ENCODE measurements at places on chromosomes 3 and 15.

- no peak for DNase-seq
Observed at GRCh38 chr3:63015614-63016309, 140.5 kb upstream of the CADPS start.

- no peak for DNase-seq
Observed at GRCh38 chr3:110521019-110521418, 550.6 kb upstream of the NECTIN3 start.

DNA sequence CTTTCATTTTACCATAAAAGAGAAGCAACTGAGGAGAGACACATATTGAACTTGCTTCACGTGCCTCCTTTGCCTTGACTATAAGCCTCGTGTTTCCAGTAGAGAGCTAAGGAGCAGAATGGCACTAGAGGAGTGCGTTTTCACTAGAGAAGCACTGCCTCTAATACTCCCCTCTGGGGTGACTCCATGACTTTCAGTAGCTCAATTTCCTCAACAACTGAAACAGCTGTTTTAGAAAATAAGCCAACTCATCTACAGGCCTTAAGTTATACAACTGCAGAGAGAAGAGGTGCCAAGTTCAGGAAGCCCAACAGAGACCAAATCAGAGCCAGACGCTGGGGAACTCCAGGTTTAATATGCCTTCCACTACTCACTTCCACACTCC, 1.9 kb downstream of the UBP1 start:
- DNase-seq = no peak

DNA sequence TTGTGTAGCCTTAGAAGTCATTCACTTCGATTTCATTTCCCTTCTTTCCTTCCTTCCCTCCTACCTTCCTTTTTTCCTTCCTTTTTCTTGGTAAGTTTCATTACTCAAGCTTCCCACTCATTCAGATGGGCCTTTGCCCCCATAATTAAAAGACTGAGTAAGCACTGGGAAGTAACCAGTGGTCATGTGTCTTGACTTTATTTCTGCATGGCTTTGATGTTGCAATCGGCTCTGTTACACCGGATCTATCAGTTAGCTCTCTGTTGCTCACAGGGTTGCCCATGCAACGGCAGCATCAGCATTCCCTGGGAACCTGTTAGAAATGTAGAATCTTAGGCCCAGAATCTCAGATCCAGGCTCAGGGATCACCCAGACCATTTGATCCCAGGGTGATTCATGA, 25.6 kb upstream of the LARS2 start:
- DNase-seq = no peak

- DNase-seq = peak; percentile 19
Observed at GRCh38 chr3:71930056-71930991, 145.4 kb upstream of the PROK2 start.

GRCh38 chr3:111690242-111690641, 95.1 kb upstream of the ZBED2 start:
- DNase-seq = no peak

GRCh38 chr3:88930611-88931010, 176.8 kb upstream of the EPHA3 start:
- DNase-seq = no peak

DNA sequence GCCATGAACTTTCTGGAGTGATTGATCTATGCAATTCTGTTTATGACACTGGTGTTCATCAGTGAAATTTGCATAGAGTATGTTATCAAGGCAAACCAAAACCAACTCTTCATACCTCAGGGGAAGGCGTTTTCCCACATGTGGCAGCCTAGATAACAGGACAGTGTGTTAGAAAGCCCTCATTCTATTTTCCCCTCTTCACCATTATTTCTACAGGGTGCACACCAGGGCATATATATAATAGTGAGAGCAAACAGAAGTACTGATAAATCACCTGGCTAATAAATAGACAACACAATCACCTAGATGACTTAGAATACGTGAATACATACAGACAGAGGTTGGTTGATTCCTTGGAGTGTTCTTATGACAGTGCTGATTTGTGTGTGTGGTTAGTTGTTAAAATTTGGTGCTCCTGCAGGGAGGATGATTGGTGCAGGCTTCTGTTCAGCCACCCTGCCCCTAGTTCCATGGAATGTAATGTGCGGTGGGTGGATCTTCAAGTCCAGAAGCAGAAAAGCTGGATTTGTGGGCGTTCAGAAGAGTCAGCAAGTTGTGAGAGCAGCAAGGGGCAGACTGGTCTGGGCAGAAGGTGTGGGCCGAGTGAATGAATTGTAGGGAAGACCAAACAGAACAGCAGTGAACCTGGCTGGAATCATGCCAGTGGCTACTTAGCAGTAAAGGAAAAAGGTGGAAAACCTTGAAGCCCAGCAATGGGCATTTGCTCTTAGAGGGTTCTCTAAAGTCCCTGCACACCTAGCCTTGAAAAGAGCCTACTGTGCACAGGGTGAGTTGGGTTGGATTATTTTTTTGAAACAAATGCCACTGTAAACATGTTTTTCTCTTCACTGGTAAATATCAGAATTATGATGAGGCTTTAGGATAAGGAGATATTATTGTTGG, 11.7 kb upstream of the RARRES1 start:
- DNase-seq = no peak

- DNase-seq = no peak
Observed at GRCh38 chr15:51375966-51376640, 34.6 kb downstream of the GLDN start.

GRCh38 chr3:14489641-14490040, 50.5 kb downstream of the GRIP2 start:
- no peak for DNase-seq

DNA sequence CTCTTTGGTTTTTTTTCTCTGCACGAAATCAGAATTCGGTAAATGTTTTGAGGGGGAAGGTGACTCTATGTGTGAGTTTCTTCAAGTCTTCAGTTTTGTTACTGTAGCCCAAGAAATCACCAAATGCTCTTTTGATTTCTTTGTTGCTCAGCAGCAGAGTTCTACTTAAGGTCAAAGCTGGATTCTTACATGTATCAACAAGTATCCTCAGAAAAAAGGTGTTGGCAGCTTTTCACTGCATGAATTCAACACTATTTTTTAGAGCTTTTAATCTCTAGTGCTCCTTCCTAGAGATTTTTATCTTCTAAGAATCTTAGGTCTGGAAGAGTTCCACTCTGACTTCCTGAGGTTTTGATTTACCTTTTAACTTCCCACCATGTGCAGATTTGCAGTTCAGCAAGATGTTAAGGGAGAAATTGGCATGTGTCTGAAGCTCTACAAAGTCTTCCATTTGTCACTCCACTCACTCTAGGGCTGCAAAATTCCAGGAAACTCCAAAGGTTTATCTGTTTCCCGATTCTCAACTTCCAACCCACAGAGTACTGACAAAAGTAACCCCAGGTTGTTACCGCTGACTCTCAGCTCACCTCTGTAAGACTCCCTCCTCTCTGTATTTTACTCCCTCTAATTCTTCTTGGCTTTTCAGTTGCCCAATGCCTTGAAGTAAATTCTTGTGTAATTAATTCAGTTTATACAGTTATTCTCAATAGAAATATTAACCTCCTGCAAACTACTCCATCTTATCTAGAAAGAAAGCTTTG, 13.3 kb upstream of the CD200 start:
- DNase-seq = no peak

GRCh38 chr15:78452485-78452884, 14.5 kb downstream of the IREB2 start:
- no peak for DNase-seq

GRCh38 chr15:89769366-89769765, 6.8 kb upstream of the MESP2 start:
- DNase-seq = no peak

- DNase-seq = no peak
Observed at GRCh38 chr3:89145995-89146394, 38.6 kb downstream of the EPHA3 start.

GRCh38 chr3:71825551-71826283, 40.8 kb upstream of the PROK2 start:
- no peak for DNase-seq

- DNase-seq = no peak
Observed at GRCh38 chr15:38112406-38112805, 140.2 kb upstream of the SPRED1 start.

GRCh38 chr3:50189274-50189673, 2.1 kb upstream of the GNAT1 start:
- no peak for DNase-seq

DNA sequence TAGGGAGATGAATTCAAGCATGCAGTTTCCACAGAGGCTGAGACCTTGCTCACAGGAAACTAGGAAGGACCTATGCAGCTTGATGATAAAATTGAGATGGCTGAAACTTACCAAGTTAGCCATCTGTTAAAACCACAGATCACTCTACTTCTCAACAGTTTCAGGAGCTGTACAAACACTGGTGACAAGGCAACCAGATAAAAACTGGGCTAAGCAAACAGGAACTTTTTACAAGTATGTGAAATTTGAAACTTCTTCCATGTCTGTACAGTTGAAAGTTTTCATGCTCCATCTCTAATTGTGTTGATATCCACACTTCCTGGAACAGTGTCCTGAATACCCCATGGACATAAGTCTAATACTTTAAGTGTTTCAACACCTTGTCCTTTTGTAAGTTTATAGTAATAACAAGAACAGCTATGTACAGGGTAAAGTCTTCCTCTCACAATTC, 78.2 kb downstream of the FAIM start:
- peak; percentile 13 for DNase-seq

DNA sequence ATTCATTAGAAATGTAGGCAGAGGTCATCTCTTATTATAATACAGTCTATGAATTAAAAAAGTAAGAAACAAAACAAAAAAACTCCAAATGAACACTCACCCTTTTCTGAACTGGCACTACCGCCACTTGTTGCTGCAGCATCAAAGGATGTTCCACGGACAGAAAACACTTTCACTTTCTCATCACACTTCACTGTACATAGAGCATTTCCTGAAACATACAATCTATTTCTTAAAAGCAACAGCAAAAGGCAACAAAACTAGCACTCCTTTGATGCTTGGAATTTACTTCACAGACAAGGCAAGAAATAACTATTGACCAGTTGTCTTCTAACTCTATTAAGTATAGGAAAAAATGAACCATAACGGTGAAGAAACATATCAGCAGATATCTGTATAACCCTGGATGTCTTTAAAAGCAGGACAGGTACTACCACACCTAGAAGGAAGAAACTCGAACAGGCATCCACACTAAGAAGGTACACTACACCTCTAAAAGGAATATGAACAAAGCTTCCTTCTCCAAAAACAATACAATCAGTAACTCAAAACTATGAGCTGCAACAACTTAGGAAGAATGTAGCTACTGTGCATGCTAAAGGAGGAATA, 24.9 kb downstream of the ETFA start:
- DNase-seq = peak; percentile 14

- DNase-seq = no peak
Observed at GRCh38 chr3:123294296-123294938, 92.7 kb downstream of the SEC22A start.

All from GM12892 (cell line).